Suppressor macrophage (primary cell): ENCODE measurements at places on chromosomes 6 and 20.

GRCh38 chr6:42352856-42353564, 98.7 kb downstream of the TRERF1 start:
- no peak for DNase-seq

- no peak for DNase-seq
These were observed 197.2 kb downstream of the BCAS1 start for GRCh38 chr20:53873230-53873604.

DNA sequence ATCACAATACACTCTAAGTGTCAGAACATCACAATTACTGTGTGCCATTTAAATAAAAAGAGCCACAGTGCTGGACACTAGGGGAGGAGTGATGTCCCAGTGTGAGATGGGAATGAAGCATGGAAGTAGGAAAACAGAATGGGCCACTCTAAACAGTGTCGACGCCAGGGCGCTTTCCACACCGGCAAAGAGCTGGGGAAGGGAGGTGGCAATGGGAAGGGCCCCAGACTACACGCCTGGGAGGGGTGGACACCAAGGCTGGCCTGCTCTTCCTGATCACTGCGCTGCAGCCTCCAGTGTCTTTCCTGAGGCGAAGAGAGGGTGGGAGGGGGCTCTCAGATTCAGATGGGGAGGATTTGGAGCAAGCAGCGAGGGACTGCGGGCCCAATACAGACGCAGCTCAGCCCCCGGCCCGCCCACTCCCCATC, 75.9 kb downstream of the ERMARD start:
- no peak for DNase-seq

GRCh38 chr6:104227508-104227907, 632.2 kb downstream of the HACE1 start:
- DNase-seq, result peak; percentile 2

GRCh38 chr6:87483929-87484328, 11.2 kb downstream of the SLC35A1 start:
- DNase-seq, result no peak

DNA sequence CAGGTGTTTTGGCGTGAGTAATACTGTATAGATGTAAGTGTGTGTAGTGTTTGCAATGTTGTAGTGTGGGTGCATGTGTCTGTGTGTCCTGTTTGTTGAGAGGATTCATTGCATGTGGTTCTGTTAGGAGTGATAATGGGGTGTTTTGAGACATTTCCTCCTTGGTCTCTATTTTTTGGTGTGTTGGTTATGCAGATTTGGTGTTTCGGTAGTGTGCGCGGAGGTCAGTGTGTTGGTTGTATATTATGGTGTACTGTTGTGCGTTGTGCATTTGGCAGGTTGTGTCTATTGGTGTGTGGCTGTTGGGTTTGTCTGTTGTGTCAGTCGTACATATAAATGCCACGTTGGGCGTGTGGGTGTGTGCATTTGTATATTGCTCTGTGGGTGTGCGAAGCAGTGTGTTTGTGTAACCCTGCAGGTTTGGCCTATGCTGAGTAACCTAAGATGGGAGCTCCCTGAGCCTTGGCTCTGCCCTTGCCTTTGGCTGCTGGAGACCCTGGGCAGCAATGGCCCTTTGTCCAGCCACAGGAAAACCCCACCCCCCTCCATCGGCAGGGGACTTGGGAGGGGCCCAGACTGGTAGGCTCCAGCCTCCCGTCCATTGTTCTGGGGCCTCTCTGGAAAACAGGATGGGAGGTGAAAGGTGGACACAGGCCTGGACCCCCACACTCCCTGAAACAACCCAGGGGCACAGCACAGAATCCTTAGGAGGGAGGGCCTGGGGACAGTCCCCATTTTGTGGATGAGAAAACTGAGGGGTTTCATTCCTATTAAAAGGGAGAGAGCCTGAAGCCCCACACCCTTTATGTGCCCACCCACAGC, 10.3 kb upstream of the ID1 start:
- no peak for DNase-seq

- no peak for DNase-seq
These were observed 261.9 kb downstream of the PHF3 start for GRCh38 chr6:63897459-63897858.

GRCh38 chr6:21023210-21023609, 489.0 kb downstream of the CDKAL1 start:
- no peak for DNase-seq

GRCh38 chr6:136873748-136874147, 48.4 kb upstream of the SLC35D3 start:
- DNase-seq, result no peak

GRCh38 chr6:166031275-166031674, 136.4 kb downstream of the TBXT start:
- DNase-seq, result no peak
